ENCODE measurements at places on chromosomes 16 and 17.

- no peak for DNase-seq
Observed at GRCh38 chr17:60656499-60656898, 21.2 kb upstream of the BCAS3 start.

DNA sequence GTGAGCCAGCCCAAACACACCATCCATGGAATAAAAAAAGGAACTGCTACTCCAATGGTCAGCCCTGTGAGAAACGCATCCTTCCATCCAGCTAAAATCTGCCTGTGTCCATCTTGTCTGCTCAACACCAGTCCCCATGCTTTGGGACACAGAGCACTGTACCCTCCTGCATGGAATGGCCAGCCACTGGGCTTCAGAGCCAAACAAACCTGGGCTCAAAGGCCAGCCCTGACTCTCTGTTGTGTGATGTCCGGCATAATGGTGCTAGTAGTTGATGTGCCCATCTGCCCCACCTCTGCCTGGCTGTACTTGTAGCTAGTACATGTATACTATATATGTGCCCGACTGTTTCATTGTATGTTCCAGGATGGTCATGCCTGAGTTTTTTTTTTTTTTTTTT is 77.6 kb upstream of the AMZ2 start:
- DNase-seq, result no peak

- DNase-seq, result no peak
Observed at GRCh38 chr17:80781807-80782277, 209.8 kb upstream of the CHMP6 start.

GRCh38 chr16:56880176-56880575 is 15.2 kb downstream of the SLC12A3 start:
- DNase-seq, result no peak

DNA sequence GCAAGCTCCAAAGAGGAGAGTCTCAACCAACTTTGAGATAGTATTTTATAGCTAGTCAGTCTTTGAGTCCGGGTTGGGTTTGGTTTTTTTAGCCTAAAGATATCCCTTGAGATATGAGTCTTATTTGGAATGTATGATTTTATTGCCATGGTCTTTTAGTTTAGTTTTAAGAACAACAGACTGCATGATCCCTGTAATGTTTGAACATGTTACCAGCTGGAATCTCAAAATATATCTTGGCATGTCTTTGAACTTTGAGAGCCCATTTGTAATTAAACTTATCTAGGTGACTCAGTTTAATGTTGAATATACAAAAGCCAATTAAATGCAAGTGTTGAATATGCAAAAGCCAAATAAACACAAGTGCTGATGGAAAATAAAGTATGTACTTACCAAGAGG is 100.6 kb downstream of the TANGO6 start:
- DNase-seq, result no peak

GRCh38 chr17:69525920-69526841 is 111.7 kb downstream of the MAP2K6 start:
- DNase-seq, result peak; percentile 87

GRCh38 chr16:48901712-48902374 is 291.9 kb upstream of the N4BP1 start:
- DNase-seq, result no peak

GRCh38 chr16:28161626-28162025 is 50.1 kb downstream of the XPO6 start:
- no peak for DNase-seq

Data from tongue (tissue), 3 donors.